AG10803 (cell line): ENCODE measurements at places on chromosomes 11 and 22.

GRCh38 chr11:9617940-9618339 is 44.5 kb downstream of the WEE1 start:
- DNase-seq = peak; percentile 94

GRCh38 chr11:291281-292210 is 2.6 kb downstream of the PGGHG start:
- no peak for DNase-seq

- peak; percentile 97 for DNase-seq
Measured at GRCh38 chr11:19919050-19919561, 206.5 kb downstream of the NAV2 start.

DNA sequence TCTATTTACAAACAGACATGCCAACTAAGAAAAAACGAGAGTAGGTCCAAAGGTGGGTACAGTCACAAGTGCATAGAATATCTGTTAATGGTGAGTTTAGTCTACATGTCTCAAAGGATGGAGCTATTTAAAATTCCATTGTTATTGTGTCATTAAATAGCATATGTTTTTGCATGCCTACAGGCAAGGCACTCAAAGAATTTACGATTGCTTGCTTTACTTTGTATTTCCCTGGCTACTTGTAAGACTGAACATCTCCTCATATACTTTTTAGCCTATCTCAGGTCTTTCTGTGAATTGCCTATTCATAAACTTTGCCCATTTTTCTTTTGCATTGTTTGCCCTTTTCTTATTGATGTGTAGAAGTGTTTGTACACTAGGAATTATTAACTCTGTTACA is 39.7 kb downstream of the DEUP1 start:
- peak; percentile 12 for DNase-seq

DNA sequence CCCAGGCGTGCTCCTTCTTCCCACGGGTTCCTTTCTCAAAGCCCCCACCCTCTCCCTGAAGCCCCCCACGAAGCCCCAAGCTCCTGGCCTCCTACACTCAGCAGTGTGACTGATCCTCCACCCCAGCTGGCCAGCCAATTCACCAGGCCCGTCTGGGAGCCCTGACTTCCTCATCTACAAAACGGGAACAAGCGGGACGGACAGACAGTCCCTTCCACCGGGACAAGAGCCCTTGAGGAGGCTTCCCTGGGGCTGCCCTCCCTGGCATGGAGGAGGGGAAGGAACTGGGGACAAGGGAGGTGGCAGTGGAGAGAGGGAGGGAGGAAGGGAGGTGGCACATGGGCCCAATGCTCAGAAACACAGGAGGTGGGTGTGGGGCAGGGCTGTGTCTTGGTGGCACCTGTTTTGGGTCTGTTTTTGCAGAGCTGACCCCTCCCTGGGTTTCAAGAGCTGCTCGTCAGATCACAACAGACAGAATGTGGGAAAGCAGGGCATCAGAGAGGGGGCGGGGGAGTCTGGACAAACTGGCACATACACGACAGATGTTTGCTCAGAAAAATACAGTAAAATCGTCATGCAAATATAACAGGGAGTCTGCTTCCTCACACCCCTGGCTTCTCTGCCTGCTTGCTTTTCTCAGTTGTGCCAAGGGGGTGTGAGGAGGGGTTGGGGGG is 56.8 kb downstream of the ELFN2 start:
- DNase-seq = no peak

GRCh38 chr11:65604258-65604657 is 8.7 kb upstream of the KCNK7 start:
- no peak for DNase-seq

DNA sequence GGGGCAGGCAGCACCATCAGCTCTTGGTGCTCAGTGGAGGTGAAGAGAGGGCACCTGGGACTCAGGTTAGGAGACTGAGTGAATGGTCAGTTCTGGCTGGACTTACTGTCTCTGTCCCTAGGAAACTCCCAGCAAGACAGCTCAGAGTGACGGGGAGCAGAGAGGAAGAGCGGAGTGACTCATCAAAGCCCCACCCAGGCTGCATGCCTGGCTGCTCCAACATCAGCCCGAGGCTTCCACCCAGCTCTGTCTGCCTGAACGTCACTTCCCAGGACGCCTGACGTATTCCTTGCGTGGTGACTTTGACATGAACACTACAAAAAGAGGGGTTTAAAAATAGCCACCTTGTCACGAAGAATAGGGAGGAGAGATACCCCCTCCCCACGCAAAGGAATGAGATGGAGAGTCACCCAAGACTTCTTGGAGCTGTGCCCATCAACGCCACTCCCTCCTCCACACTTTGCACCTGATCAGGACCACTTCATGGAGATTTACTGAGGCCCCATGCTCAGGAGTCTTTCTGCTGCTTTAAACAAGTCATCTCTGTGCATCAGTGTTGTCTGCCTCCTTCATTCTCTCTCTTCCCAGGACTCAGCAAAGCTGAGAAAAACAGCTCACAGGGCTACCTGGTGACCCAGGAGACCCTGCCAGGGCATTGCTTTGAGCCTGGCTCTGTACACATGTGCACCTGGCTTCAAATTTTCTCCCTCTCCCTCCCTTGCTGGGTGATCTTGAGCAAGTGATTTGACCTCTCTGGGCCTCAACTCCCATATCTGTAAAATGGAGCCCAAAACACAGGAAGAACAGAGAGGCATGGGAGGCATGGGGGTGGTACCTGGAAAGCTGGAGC is 83.1 kb downstream of the MN1 start:
- peak; percentile 92 for DNase-seq

DNA sequence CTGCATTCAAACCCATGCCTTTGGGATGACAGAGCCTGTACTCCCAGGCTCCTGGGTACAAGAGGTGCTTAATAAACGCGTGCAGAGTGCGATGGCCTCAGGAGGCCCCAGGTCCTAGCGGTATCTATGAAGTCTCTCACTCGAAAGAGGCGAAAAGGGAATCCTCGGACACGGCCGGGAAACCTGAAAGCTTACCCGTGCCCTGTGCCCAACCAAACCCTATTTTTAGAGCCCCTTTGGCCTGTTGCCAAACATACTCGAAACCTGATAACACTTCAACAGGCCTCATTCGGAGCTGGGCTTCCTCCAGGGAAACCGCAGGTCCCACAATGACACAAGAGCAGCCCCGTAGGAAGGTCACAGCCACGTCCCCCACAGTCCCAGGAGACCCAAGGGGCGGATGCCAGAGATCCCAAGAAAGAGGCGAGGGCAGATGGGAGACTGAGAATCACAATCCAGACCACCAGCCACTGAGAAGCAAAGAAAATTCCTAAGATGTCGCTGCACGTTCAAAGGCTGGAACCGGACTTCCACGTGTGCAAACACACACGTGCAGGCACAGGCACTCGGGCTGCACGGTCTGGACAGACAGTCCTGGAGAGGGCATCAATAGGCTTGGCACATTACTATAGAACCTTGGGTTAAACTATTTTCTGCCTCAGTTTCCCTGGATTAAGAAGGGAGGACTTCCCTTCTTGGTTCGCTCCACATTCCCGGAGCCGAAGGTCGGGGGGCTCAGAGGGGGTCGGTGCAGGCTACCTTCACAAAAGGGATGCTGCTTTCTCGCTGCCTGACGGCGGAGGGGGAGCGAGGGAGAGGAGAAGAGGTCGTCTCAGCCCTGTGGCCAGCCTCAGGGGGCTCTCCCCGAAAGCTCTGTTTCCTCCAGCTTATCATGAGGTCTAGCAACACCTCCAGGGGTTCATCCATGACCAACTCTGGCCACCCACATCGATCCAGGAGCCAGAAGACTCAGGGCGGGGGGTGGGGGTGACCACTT is 8.2 kb downstream of the PDGFB start:
- DNase-seq = no peak

- no peak for DNase-seq
Measured at GRCh38 chr11:133563505-133564025, 31.3 kb upstream of the OPCML start.

GRCh38 chr22:44930016-44930710 is 79.6 kb downstream of the PHF21B start:
- DNase-seq = no peak

DNA sequence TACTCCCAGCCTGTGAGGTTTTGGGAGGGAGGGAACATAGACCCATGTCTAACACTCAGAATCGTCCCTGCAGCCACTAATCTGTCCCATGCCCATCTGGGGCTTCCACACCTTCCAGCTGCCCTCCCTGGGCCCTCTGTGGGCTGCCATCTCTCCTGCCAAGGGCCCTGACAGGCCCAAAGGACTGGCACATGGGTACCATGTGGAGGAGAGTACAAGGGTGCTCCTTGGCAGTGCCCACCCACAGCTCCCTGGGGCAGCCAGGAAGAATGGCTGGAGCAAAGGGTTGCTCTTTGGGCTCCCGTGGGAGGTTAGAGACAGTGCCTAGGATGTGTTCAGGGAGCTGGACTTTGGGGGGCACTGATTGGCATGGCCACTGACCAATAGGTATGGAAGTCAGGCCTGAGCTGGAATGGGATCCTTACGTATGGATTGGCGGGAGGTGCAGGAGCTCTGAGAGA is 56.8 kb downstream of the CD82 start:
- DNase-seq = no peak

GRCh38 chr11:1293619-1294015 is 15.8 kb downstream of the TOLLIP start:
- no peak for DNase-seq

DNA sequence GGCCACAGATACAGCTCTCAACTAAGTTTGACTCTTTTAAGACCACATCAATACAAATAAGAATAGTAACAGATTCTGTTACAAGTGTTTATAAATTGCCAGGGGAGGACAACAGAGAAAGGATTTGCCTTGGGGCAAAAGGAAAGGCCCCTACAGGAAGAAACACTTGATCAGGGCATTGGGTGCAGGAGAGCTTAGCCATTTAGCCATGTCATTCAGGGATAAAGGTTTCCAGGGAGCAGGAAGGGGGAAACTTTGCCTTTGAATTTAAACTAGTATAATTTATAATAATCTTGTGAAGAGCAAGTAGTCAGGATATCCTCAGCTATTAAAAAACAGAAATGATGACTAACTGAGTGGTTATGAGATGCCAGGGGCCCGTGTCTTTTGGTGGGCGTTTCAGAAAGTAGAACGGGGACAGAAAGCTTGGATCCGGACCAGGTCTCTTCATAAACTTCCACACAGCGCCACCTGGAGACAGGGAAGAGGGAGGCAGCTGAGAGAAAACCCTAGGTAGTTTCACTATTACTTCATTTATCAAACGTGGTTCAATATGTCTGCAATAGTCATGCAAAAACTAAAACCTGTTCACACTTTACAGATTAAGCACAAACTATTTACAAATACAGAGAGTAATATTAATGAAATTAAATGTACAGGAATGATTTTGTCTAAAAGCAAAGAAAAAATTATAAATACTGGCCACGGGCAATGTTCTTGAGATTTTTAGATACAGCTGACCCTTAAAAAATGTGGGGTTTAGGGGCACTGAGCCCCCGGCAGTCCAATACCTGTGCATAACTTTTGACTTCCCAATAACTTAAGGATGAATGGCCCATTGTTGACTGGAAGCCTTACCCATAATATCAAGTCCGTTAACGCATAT is 11.0 kb upstream of the SLC5A4 start:
- peak; percentile 62 for DNase-seq

- DNase-seq = no peak
Measured at GRCh38 chr11:61095021-61095420, 7.3 kb upstream of the CD5 start.

DNA sequence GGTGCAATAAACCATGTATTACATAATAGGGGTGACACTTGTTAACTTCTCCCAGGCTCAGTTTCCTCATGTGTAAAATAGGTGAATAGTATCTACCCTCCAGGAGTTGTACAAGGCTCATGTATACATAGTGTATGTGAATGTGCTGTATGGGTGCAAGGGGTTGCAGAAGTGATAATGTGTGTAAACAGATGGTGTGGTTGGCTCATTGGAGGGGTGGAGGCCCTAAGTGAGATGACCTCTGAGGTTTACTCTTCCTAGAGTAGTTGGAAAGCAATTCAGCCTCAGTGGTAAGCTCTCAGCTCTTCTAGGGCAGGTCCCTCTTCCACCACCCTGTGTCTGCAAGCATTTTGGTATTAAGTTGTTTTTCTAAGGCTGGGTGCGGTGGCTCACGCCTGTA is 102.4 kb downstream of the PTPRJ start:
- no peak for DNase-seq

GRCh38 chr11:70458736-70459135 is 60.4 kb downstream of the CTTN start:
- no peak for DNase-seq

GRCh38 chr11:95093548-95093947 is 3.9 kb downstream of the ENDOD1 start:
- no peak for DNase-seq
